ENCODE measurements at places on chromosomes 1 and 21.
A peak's percentile ranks its signal among the peaks of the same experiment; 100 is the strongest.

DNA sequence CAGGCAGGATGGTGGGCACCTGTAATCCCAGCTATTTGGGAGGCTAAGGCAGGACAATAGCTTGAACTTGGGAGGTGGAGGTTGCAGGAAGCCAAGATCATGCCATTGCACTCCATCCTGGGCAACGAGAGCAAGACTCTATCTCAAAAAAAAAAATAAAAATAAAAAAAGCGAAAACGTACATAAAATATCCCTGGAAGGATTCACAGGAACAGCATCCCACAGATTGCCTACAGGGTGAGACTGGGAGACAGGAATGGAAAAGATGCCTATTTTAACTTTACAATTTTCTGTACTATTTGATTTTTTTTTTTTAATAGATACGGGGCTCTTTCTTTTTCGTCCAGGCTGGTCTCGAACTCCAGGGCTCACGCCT is 604 bp upstream of the NBPF3 start:
- DNase-seq = no peak

- DNase-seq = no peak
These were observed 616.9 kb downstream of the KIF26B start for GRCh38 chr1:245771511-245772281.

DNA sequence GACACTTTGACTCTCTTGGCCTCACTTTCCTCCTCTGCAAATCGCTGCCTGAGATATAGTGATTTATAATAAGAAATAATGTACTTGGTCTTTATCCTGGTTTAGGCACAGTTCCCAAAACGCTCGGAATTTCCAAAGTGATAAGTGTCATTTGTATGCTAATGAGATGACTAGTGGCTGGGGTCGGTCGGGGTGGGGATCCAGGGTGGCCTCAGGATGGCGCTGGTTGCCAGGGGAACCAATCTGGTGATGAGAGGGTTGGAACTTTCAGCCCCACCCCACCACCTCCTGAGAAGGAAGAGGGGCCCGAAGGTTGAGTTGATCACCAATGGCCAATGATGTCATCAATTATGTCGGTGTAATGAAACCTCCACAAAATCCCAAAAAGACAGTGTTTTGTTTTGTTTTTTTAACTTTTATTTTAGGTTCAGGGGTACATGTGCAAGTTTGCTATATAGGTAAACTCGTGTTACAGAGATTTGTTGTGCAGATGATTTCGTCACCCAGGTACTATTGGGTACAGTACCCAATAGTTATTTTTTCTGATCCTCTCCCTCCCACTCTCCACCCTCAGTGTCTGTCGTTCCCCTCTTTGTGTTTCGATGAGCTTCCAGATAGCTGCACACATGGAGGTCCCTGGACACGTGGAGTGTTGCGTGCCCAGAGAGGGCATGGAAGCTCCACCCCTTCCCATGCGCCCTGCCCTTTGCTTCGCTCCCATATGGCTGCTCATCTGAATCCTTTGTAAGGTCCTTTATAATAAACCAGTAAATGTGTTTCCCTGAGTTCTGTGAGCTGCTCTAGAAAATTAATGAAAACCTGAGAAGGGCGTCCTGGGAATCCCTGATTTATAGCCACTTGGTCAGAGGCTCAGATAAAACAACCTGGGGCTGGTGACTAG is 97.2 kb downstream of the KCNN3 start:
- DNase-seq = no peak

- DNase-seq = peak; percentile 51
These were observed 6.3 kb upstream of the TMEM39B start for GRCh38 chr1:32066489-32066873.

- peak; percentile 21 for DNase-seq
These were observed 105.1 kb upstream of the ARHGEF16 start for GRCh38 chr1:3349161-3349967.

Measured in NAMALWA (cell line).